Pancreas (tissue), 10 donors: ENCODE measurements at places on chromosomes 3 and 15. TPM values are rescaled to one million over a fixed set of nuclear protein-coding genes. Genes with fewer than 3 reads are reported as not detected.

DNA sequence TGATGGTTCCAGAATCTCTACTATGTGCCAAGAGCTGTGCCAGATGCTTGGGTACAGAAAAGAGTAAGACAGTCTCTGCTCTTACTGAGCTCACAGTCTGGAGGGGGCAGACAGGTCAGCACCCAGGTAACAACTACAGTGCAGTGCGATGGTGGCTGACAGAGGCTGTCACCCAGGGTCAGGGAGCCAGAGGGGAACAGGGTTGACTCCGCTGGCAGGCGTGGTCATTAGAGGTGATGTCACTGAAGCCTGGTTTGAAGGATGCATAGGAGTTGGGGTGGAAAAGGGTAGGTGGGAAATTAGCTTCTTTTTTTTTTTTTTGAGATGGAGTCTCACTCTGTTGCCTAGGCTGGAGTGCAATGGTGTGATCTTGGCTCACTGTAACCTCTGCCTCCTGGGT, 31.5 kb downstream of the GNB5 start:
- DNase-seq = no peak

- DNase-seq = no peak
Observed at GRCh38 chr3:134085034-134085775, 55.5 kb upstream of the SLCO2A1 start.

DNA sequence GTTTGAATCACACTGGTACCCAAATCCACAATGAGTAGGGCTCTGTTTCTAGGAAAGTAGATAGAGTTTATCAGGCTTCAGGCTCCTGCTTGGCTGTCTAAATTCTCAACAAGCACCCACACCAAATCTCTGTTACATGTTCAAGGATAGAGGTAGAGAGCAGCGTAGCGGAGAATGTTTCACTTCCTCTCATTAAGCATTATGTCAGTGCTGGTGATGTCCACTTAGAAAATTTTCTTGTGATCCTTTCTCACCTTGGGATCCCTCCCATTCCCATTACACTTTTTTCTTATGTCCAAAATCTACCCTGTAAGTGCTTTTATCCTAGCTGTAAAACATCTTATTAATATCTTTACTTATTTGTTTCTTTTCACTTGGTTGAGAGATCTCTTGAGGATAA, 34.7 kb upstream of the GCSAM start:
- DNase-seq = no peak

DNA sequence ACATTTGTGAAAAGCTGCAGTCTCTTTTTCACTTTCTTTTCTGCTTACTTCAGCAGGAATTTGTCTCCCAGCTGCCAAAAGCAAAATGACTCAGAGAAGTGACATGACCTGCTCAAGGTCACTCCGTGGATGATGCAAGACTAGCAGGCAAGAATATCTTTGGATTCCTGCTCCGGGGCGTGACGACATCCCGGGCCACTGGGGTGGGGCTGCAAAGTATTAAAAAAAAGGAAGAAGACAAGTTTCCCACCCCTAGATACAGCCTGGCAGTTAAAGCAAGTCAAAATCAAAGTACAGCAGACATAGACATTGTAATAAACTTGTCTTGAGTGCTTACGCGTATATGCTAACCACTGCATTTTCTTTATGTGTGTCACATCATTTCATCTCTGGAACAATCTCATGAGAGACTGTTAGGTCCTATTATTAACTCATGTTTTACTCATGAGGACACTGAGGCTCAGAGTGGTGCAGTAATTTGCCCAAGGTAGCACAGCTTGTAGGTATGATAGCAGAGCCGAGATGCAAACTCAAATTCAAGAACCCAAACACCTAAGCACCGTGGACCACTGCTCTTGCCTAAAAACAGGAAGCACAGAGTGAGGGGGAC, 485.2 kb upstream of the PROK2 start:
- peak; percentile 88 for DNase-seq

DNA sequence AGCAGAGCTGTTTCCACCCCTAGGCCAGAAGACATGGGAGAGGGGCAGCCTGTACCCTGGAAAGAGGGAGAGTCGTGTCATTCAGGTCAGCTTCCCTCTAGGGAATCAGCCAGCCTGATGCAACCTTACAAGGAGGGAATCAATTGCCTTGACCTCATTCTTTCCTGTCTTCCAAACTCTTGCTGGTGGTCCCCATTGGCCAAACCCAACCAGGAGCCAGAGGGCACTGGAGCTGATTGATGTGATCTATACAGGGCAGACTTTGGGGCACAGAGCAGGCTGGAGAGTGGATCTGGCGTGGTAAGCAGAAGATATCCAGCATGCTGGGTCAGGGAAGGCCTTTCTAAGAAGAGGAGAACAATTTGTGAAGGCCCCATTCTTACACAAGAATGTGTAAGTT, 19.1 kb upstream of the MAGEF1 start:
- no peak for DNase-seq

GRCh38 chr3:111636366-111636885, 41.3 kb upstream of the ZBED2 start:
- DNase-seq = no peak

- no peak for DNase-seq
Observed at GRCh38 chr15:62770752-62771151, 271.8 kb upstream of the TPM1 start.

- no peak for DNase-seq
Observed at GRCh38 chr3:58864480-58864879, 185.3 kb downstream of the CFAP20DC start.

GRCh38 chr3:47079432-47079831, 84.5 kb downstream of the SETD2 start:
- DNase-seq = no peak

GRCh38 chr3:157865352-157866000, 240.7 kb downstream of the SHOX2 start:
- no peak for DNase-seq

DNA sequence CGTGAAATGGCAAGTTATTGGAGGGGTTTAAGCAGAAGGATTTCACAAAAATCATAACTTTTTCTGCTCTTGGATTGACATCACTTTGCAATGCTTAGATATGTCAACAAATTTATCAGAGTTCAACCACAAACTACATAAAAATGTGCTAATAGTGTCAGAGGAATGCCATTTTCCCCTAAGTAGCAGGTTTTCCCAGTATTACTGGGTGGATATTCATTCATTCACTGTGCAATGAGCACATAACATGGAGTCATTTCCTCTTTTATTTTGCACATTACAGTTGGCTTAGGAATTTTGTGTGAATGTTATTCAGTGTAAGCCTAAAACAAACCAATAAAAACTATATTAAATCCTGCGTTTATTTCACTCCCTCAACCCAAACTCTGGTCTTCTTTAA, 537.3 kb upstream of the MCTP2 start:
- DNase-seq = no peak

The ZBTB47 gene
- 9.0 TPM for total RNA-seq

The CCK gene
- total RNA-seq = not detected

The C3orf85 gene
- not detected for total RNA-seq

The IP6K2 gene
- total RNA-seq = 19.1 TPM

The GOLGA8T gene
- total RNA-seq = not detected

The SLC6A1 gene
- total RNA-seq = 0.19 TPM

The PTPRG gene
- 12.6 TPM for total RNA-seq

The ZBED2 gene
- not detected for total RNA-seq

The SLC22A14 gene
- total RNA-seq = 0.12 TPM
